SHP77 treated with DMSO at 0.1 percent for 48 hours (cell line): ENCODE measurements at places on chromosomes 2 and 18.

DNA sequence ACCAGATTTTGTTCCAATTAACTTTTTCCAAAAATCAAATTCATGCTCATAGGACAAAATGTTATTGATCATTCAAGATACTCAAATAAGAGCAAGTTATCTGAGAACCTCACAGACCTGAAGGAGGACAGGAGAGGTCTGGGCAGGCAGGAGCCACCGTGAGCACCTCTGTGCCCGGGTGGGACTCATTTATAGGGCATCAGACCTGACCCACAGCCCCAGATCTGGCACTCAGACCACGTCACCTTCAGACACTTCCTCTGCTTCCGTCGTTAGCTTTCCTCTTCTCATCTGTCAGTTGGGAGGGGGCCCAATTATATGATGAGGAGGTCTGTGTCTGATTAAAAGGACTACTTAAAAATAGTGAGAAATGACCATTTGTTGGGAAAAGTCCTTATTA, 169.4 kb downstream of the EIPR1 start:
- DNase-seq, result no peak

DNA sequence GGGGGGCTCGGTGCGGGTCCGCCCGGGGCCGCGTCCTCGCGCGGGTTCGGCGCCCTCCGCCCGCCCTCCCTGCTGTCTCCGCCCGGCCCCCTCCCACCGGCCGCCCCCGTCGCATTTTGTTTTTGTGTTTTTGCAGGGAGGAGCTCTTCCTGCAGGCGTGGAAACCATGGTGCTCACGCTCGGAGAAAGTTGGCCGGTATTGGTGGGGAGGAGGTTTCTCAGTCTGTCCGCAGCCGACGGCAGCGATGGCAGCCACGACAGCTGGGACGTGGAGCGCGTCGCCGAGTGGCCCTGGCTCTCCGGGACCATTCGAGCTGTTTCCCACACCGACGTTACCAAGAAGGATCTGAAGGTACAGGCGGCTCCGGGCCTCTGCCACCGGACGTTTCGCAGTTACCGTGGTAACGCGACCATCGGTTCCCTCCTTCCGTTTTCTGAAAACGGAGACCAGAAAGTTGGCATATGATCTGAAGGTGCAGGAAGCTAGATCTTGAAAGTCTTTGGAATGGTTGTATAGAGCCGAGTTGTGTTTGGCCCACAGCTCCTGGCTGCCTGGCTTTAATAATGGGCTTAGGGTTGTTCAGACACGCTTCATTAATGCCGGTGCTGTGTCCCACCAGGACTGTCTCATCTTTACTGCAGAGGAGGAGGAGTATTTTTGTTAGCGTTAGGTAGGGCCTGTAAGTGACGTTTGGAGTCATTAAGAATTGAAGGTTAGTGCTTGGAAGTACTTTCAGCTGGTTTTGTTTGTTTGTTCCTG, 891 bp downstream of the KDM3A start:
- no peak for DNase-seq

- DNase-seq, result no peak
These were observed 238.5 kb downstream of the GALR1 start for GRCh38 chr18:77487951-77488740.

GRCh38 chr2:160201849-160202539, 1.9 kb upstream of the ITGB6 start:
- no peak for DNase-seq

DNA sequence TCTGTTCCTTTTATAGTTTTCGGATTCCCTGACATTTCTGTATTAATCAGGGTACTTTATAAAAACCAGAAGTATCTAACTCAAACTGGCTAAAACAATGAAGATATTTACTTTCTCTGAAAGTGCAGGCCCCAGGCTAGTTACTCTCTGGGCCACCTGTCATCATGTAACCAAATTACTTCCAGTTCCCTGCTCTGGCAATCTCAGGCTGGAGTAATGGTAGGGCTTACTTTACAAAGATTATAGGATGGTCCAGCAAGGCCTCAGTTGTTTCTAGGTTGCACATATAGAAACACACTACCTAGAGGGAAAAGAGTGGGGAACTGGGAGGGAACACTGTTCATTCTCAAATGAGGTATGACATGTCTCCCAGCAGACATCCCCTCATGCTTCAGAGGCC, 74.8 kb downstream of the CHST9 start:
- DNase-seq, result no peak

DNA sequence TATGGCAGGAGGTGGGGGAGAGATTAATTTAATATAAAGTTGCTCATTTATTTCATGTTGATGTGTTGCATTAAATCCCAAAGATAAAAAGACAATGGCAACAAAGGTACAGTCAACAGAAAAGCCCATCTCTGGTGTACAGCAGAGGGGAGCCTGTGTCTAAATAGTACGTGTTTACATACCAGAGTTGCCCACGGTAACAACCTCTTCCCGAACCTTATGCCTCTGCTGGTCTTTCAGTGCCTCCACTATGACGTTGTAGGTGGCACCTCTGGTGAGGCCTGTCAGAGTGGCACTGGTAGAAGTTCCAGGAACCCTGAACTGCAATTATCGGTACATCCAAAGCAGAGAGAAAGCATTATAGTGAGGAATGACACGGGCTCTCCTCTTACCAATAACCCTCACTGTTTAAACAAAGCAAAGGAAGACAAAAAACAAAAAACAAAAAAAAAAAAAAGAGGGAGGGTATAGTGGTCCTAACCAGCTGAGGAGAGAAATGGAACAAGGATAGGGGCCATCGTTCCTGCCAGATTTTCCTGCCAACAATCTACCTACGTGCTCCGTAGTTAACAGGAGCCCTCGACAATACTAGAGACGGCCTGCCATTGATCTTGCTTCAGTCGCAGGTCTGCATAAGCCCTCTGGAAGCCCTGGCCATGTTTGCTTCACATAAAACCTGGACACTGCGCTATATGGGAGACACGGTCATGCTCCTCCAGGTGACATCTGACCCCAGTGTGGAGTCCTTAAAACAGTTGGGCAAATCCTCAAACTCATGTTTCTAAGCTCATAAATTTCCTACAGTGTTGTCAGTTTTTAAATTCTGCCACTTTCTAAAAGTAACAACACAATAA, 58.5 kb downstream of the ATIC start:
- no peak for DNase-seq

GRCh38 chr2:86274265-86274917, 63.0 kb downstream of the REEP1 start:
- DNase-seq, result no peak

DNA sequence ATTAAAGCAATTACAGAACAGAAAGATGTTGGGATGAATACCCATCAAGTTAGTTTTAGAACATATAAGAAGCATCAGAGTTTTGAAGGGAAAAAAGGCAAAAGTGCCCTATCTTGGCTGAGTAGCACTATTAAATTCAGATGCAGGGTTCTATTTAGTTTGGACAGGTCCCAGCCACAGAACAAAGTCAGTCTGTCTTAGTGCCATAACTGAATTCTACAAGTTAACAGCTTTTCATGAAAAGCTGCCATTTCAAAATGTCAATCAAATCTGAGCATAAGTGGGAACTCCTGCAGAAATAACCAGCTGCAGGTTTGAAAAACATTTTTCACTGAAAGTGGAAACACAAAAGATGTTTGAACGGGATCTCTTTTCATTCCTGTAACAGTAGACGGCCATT, 160.4 kb downstream of the SRBD1 start:
- no peak for DNase-seq

DNA sequence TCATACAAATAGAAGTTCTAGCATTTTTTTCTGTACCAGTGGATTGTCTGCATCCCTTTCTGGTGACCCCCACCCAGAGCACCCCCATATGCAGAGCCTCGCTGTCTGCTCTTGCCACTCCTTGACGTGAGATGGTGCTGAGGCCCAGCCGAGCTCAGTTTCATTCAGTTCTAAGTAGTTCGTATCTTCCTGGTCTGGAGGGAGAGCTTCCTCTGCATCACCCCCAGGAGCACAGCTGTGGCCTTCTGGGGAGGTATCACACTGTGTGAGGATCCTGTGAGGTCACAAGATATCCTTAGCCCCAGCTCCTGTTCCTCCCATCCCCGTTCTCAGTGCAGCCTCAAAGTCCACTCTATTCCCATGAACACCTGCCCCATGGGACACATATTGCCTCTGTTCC, 132.7 kb downstream of the PTGR3 start:
- DNase-seq, result no peak

DNA sequence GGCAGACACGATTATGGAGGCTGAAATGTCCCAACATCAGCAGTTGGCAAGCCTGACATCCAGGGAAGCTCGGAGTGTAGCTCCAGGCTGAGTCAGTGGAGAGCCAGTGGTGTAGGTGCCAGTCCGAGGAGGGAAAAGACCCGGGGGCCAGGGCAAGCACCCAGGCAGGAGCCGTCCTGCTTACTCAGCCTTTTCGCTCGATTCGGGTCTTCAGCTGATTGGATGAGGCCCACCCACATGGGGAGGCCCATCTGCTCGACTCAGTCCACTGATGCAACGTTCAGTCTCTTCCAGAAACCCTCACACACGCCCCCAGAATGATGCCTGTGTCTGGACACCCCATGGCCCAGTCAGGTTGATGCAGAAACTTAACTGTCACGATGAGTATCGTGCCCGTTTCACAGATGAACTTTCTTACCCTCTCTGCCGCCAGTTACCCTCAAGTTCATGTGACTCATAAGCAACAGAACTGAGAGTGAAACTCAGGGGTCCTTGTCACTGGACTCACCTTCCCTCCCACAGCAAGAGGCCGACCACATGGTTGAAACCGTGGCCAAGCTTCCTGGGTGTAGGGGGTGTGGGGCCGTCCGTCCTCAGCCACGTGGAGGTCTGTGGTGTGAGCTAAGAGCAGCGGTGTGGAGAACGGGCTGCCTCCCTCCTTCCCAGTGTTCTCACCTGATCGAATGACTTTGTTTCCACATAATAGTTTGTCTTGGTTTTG, 197.4 kb upstream of the HDAC4 start:
- no peak for DNase-seq

GRCh38 chr18:51339856-51340255, 142.4 kb upstream of the MEX3C start:
- no peak for DNase-seq
